ENCODE measurements at places on chromosomes 7 and 10. TPM values are rescaled to one million over a fixed set of nuclear protein-coding genes. Genes with fewer than 3 reads are reported as not detected.

- no peak for DNase-seq
These were observed 40.4 kb downstream of the TAC1 start for GRCh38 chr7:97772045-97772901.

GRCh38 chr10:124605481-124605855, 138.7 kb downstream of the FAM53B start:
- no peak for DNase-seq

GRCh38 chr10:59830601-59831259, 75.6 kb downstream of the CCDC6 start:
- no peak for DNase-seq

- no peak for DNase-seq
These were observed 244.2 kb upstream of the YAE1 start for GRCh38 chr7:39321909-39322498.

GRCh38 chr10:59388671-59388976, 26.3 kb upstream of the FAM13C start:
- no peak for DNase-seq

DNA sequence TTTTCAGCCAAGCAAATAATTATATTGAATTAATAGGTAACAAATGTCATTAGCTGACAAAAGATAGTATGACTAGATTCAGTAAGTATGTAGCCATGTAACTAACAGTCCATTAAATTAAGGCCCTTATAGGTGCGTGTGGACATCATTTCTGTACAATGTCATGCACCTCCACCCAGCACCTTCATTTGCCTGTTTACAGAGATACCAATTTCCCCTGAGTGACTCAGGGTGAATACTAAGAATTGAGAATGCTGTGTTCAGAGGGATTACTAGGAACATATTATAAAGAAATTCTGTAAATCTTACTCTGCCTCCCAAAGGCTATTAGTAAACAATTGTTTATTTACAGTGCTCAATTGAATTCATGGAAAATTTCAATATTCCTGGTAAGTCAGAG, 48.1 kb upstream of the ZNF273 start:
- no peak for DNase-seq

DNA sequence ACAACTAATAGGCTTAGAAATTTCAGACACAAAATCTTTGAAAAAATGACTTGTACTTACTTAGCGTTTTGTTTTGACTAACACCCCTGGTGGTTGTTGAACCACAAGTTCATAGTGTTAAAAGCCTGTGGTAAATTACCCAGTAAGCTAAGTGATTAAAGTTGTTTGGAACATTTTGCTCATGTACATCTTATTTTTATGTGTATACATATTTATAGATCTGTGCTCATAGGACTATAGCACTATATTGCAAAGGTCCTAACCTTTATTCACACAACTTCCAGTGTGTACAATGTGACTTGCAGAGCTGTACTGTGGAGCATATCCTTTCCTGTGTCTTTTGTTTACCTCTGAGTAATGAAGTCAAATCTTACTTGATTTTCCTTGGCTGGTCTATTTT, 79.6 kb downstream of the BMPR1A start:
- no peak for DNase-seq

DNA sequence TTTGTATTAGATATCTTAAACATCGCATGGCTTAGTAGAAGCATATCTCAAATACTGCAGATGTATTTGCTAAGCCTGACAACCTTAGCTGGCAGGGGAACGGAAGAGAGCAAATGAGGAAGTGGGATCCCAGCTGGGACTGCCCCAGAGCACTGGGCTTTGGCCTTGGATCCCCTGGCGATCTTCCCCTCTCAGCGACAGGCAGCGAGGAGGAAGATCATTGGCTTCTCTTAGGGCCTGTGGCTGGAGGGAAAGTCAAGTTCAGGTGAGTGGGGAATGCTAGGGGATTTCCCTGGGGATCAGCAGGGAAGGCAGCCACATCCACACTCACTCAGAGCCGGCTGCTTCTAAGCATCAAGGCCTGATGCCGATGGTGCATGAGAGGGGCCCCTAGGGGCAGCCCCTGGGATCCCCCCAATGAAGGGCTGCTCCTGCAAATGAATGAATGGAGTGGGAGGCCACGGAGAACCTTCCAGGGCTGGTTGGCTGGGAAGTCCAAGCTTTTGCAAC, 42.0 kb downstream of the LYZL2 start:
- no peak for DNase-seq

DNA sequence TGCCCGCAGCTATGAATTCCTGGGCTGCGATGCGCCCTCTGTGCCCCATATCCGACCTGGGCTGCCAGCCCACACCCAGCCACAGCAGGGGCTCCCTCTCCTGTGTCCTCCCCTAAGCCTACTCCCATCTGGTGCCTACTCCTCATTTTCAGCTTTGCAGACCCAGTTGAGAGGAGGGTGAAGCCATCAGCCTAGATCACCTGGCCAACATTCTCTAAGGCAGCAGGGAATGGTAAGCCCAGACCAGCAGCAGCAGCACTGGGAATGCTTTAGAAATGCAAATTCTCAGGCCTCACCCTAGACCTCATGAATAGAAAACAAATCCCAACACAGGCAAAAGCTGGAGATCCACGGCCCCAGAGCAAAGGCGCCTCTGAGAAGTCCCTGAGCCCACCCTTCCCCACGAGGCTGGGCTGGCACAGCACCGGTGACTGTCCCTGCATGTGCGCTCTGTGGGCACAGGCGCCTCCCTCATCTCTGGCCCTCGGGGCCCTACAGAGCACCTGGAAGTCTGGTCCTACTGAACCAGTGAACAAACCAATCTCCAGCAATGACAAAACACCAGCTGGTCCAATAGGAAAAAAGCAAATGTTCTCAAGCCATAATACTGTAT, 161.4 kb downstream of the GFRA1 start:
- DNase-seq: no peak

GRCh38 chr7:128869138-128869943, 6.7 kb downstream of the ATP6V1F start:
- no peak for DNase-seq

DNA sequence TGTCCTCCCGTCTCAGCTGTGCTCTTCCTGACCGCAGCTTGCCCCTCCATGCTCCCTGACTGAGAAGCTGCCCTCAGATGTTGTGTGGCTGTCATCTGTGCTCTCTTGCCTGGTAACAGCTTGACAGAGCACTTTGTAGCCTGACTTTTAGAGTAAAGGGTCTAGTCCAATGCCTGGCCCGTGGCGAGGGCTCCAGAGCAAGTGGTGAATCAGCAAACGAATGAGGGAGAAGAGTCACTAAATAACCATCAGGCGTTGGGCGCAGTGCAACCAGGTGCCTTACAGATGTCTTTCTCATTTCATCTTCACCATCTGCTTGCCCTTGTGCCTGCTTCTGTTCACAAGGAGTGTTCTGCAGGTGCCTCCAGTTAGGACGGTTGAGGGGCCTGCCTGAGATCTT, 45.6 kb downstream of the MKI67 start:
- DNase-seq: no peak

DNA sequence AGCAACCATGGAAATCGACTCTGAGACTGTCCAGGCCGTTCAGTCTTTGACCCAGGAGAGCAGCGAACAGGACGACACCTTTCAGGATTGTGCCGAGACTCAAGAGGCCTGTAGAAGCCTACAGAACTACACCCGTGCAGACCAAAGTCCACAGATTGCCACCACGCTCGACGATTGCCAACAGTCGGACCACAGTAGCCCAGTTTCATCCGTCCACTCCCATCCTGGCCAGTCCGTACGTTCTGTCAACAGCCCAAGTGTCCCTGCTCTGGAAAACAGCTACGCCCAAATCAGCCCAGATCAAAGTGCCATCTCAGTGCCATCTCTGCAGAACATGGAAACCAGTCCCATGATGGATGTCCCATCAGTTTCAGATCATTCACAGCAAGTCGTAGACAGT, 82.0 kb upstream of the SAMD8 start:
- no peak for DNase-seq

DNA sequence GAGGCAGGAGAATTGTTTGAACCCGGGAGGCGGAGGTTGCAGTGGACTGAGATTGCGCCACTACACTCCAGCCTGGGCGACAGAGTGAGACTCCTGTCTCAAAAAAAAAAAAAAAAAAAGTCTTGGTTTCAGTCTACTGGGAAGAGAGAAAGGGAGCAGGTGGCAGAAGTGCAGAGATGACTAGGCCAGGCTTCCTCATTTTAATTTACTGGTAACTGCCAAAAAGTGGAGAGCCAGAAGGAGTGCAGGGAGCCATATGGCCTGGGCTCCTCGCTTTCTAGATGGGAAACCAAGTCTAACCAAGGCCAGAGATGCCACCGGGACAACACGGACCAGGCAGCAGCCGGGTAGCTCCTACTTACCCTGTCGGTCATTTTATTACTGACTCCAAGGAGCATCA, 12.2 kb downstream of the SEPHS1 start:
- no peak for DNase-seq

GRCh38 chr10:86259901-86260562, 106.6 kb downstream of the GRID1 start:
- DNase-seq: no peak

GRCh38 chr10:69446650-69447151, 4.6 kb upstream of the TSPAN15 start:
- no peak for DNase-seq

GRCh38 chr7:142557971-142558582, 191.2 kb upstream of the PRSS1 start:
- no peak for DNase-seq

- no peak for DNase-seq
These were observed 108.0 kb downstream of the RNLS start for GRCh38 chr10:88474884-88475844.

GRCh38 chr10:122554131-122555036, 6.2 kb upstream of the DMBT1 start:
- no peak for DNase-seq

GRCh38 chr7:23594879-23595604, 2.1 kb upstream of the CCDC126 start:
- DNase-seq: no peak

- DNase-seq: no peak
These were observed 40.1 kb downstream of the REEP3 start for GRCh38 chr10:63561341-63561740.

GRCh38 chr7:26850193-26850651, 14.2 kb downstream of the SKAP2 start:
- no peak for DNase-seq

DNA sequence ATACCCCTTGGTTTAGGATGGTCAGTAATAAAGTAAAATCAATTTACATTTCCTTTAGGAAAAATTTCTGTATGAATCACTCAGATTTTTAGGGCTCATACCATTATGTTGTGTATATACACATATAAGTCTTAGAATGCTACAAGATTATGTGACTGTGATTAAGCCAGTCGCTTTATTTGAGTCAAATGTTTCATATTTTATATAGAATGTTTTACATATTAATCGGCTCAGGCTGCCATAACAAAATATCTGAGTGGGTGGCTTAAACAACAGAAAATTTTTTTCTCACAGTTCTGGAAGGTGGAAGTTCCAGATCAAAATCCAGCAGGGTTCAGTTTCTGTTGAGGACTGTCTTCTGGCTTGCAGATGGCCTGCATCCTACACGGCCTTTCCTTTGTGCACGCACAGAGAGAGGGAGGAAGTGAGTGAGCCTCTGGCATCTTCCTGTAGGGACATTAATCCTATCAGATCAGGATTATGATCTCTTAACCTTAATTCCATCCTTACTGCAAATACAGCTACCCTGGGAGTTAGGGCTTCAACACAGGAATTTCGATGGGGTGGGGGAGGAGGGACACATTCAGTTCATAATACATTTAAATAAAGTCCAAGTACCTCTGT, 198.0 kb downstream of the PHF14 start:
- no peak for DNase-seq

DNA sequence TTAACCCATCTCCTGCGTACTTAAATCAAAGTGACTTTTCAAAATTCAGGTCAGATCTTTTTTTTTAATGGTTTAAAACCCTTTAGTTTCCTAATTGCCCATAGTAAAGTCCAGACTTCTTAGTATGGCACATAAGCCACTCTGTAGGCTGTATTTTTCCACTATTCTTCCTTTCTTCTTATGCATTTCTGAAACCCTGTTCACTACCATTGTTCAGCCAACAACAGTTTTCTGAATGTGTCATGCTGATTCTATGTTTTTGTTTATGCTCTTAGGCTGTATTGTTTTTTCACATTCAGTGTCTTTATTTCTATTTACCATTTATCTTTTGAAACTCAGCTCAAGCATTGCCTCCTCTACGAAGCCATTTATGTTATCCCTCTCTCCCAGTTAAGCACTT, 26.7 kb downstream of the CCSER2 start:
- no peak for DNase-seq

DNA sequence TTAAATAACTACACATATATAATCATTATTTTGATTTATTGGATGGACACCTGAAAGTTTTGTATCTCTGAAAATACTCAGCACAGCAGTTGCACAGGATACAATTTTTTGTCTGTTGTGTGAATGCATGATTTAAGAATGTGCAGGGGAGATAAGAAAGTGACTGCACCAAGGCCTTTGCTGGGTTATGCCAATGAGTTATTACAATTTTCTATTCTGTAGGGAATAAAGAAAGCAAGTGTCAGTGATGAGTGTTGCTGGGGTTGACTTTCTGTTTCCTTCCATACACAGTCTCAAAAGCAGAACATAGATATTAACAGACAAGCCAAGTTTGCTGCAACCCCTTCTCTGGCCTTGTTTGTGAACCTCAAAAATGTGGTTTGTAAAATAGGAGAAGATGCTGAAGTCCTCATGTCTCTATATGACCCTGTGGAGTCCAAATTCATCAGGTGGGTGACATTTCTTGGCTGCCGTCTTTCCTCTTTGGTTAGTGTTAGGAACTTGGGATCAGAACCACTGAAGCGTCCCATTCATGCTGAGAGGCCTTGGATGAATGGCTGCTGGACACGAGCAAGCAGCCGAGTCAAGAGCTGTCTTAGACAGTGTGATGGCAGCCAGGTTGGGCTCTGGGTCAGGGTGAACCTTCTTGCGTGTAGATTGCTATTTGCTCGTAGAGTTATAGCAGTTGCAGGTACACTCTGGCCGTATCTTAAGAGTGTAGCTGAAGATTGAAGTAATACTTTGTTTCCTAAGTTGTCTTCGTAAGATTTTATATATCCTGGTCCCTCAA, 92.8 kb downstream of the DOCK1 start:
- no peak for DNase-seq

GRCh38 chr10:25758041-25758457, 176.0 kb upstream of the MYO3A start:
- peak; percentile 16 for DNase-seq

DNA sequence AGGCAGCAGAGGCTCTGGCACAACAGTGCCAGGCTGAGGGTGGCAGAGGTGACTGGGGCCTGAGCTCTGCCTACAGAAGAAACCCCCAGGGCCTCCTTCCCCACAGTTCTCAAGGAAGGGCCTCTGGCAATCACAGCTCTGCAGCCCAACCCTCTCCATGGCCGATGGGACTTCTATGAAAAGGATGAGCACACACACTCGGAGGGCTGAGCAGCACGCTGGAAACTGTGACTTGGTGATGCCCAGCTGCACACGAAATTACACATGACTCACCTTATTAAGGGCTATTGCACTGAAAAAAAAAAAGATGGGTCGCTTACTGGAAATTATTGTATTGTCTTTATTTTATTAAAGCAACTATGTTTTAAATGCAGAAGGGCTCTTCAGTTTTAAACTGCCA, 42.9 kb upstream of the LRRC18 start:
- DNase-seq: no peak

CLDN4 gene
- polyA plus RNA-seq: 98.4 TPM

SH2D4B gene
- polyA plus RNA-seq: 0.14 TPM

AASS gene
- 35.3 TPM for polyA plus RNA-seq

PLA2G12B gene
- 6.2 TPM for polyA plus RNA-seq

ASB10 gene
- polyA plus RNA-seq: not detected

SEMA3D gene
- polyA plus RNA-seq: 39.8 TPM

TLX1 gene
- polyA plus RNA-seq: 0.18 TPM

CLRN3 gene
- polyA plus RNA-seq: 14.1 TPM

GNAT3 gene
- not detected for polyA plus RNA-seq

FAM170B gene
- polyA plus RNA-seq: not detected

CCDC3 gene
- polyA plus RNA-seq: 13.2 TPM

FAM171A1 gene
- 100 TPM for polyA plus RNA-seq

MACROH2A2 gene
- polyA plus RNA-seq: 73.2 TPM
